ENCODE measurements at places on chromosomes 12 and 14.

DNA sequence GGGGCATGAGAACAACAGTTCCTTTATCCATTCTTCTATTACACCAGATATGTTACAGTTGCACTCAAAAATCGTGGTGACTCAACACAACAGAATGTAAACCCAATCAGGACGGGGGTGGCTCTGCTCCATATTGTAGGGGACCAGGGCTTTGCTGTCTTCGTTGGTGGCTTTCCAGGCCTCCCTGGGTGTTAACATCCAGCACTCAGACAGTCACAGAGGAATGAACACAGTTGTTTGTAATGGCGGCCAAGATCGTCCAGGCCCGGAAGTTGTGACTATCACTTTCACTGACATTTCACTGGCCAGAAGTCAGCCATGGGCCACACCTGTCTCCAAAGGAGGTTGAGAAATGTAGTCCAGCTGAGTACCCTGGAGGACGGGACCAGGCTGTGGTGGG is 204.1 kb downstream of the CACNA1C start:
- DNase-seq: no peak

DNA sequence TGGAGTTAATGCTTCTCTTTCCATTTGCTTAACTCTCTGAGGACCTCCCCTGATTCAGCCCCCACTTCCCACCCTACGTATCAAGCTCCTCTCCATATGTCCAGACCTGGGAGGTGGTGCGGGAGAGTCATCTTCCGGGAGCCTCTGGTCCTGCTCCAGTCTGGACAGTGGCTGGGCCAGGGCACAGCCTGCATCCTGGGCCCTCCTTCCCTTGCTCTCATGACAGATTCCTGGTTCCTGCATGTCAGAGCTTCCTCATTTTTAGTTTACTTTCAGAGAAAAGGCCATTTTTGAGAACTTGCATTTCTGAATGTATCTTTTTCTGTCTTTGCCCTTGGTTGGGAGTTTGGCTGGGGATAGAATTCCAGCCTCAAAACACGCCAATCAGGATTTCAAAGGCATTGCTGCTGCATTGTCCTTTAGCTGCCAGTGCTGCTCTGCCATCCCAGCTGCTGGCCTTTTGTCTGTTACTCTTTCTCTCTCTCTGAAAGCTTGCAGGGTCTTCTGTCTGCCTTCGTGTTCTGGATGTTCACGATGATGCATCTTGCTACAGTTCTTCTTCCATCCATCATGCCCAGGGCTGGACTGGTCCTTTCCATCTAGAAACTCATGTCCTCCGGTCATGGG is 54.7 kb downstream of the SLC6A12 start:
- DNase-seq: no peak

DNA sequence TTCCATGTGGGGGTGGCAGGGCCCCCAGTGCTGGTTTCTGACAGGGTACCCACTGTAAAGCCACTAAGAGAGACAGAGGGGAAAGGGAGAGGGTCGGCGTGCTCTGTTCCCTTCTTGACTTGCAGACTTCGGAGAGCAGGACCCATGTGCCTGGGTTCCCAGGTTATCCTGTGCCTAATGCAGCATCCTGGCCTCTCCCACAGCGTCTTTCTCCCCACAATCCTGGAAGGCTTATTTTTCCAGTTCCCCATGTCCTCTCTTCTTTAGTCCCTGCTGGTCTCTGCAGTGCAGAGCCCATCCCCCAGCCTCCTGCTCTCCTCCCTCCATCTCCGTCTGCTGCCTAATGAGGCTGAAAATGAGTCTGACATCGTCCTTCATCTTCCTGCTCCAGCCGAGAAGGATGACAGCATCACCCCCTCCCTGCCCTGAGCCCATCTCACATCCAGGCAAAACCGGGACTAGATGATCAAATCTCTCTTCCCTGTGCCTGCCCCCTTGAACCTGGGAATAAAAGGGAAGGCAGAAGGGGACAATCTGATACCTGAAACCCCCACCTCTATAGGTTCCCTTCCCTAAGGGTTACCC is 15.1 kb downstream of the CALCOCO1 start:
- no peak for DNase-seq

DNA sequence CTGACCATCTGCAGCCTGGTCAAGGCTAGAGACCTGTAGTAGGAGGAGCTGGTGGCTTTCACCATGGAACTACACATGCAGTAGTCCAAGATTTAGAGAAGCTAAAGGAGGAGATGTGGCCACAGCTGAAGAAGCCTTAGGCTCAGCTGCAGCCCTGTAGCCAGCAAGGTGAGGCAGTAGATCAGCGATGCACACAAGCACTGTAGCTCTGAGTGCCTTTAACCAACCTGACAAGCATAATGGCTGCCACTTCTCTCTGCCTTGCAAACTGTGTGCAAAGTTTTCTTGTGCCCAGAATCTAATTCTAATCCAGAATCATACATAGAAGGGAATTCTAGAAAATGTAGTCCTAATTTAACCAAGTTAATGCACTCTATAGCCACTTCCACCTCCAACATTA is 159.0 kb upstream of the ARID2 start:
- no peak for DNase-seq

DNA sequence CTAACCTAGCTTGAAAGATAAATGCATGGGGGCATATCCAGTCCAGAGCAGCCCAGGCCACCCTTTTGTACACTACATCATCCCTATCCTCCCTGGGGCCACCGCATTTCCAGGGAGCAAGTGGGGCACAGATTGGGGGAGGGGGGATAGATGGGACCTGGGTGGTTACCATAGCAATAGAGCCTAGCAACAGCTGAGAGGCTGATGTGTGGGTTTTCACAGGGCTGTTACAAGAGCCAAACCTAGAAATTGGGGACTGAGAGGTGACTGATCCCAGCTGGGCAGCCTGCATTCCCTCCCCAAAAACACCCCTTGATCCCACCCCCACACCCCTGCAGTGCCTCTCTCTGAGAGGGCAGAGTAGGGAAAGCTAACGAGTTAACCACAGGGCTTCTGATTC is 3.7 kb upstream of the ZNF384 start:
- DNase-seq: no peak

DNA sequence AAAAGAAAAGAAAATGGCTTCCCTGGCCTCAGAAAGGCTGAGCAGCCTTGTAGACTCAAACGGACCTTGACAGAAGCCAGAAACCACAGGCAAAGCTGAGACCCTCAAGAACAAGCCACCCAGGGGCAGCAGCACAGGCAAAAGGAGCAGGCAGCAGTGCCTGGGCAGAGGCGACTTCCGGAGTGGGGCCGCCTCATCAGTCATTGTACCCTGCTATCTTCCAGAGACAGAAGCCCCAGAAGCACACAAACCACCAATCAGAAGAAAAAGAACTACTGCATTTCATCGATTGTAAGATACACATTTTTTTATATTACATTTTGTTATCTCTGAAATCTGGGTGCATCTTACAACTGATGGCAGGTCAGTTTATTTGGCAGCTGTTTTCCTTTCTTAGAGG is 58.2 kb upstream of the ZFP36L1 start:
- no peak for DNase-seq

- DNase-seq: no peak
Measured at GRCh38 chr14:98684468-98684867, 587.5 kb downstream of the BCL11B start.

- no peak for DNase-seq
Measured at GRCh38 chr12:130970908-130971233, 17.2 kb downstream of the ADGRD1 start.

DNA sequence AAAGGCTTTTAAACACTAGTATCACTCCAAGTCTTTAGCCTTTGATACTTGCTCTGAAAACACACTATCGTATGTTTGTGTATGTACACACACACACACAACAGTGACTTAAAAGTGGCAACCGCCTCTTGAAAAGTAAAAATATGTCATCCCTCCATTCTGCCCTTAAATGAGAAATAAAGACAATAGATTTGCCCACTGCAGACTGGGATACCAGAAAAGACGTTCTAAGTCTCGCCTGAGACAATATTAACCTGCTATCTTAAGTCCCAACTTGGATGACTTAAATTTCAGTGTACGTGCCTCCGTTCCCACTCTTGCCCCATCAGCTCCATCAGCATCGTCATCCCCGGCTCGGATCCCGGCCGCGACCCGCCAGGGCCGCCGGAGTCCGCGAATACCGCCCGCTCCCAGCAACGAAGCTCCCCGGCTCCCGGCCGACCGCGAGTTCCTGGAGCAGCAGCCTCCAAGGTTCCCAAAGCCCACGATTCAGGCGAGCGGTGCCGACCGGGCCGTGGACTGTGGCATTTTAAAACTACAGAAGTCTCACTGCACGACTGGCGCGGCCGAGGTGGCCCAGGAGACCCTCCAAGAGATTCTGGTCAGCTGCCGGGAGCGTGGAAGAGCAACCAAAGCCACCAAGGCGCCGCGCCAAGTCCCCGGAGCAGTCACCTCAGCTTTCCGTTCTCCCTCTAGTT is 2.8 kb upstream of the ARID2 start:
- DNase-seq: peak; percentile 40

DNA sequence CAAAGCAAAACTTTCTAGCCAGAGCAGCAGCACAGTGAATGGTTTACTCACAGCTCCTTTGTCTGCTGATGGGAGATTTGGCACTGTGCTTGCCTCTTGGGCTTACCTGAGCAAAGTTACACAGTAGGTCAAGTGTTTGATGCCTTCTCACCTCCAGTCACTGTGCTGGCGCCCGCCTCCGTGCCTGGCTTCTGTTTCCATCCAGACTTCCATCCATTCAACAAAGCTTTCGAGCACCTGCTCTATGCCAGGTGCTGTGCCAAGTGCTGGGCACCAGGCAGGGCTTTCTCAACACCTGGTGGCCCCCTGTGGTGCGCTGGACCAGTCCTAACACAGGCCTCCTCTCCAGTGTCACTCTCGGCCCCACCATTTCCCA is 199.2 kb upstream of the EEA1 start:
- DNase-seq: no peak

- no peak for DNase-seq
Measured at GRCh38 chr12:131928080-131928710, 881 bp upstream of the PUS1 start.

GRCh38 chr14:22852940-22853767 is 16.8 kb downstream of the MMP14 start:
- DNase-seq: peak; percentile 93

DNA sequence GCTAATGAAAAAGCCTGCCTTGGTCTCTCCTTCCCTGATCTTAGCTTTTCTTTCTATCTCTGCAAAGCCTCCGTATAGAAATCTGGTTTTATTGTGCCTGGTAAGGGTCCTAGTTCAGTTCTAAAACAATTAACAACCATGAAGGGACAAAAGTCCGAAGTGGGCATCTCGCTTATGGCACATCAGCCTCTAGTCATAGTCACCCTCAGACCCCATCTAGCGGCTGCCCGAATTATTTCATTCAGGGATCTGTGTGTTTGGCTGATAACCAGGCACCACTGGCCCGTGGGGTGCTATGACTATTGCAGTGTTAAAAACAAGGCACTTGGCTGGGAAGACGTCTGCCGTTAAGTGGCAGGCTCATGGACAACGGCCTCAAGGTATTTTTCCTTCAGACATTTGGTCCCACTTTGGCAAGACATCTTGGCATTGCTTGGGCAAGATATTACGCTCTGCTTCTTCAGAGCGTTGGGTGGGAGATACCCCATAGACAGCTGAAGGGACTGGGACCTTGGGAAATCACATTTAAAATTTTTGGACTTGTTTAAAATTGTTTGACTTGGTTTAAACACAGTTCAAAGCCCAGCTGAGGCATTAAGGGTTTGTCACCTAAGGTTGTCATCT is 87.1 kb downstream of the SINHCAF start:
- DNase-seq: peak; percentile 63

- no peak for DNase-seq
Measured at GRCh38 chr14:74240794-74241651, 1.8 kb downstream of the VSX2 start.

DNA sequence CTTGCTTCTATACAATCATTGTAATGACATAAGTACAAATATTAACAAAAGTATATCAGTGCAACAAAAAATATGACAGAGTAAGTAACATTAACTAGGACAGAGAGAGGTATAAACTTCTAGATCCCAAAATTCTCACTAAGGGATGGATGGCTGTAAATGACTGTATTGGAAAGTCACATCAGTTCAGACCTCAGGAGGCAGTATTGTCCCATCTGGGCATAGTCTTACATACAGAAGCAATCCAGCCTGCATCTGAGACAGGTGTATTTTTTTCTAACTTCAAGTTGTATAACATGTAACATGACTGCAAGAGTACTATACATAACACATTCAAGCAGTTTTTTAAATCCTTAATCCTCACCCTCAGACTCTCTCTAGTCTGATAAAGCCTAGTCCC is 99.0 kb downstream of the GARIN6 start:
- no peak for DNase-seq

DNA sequence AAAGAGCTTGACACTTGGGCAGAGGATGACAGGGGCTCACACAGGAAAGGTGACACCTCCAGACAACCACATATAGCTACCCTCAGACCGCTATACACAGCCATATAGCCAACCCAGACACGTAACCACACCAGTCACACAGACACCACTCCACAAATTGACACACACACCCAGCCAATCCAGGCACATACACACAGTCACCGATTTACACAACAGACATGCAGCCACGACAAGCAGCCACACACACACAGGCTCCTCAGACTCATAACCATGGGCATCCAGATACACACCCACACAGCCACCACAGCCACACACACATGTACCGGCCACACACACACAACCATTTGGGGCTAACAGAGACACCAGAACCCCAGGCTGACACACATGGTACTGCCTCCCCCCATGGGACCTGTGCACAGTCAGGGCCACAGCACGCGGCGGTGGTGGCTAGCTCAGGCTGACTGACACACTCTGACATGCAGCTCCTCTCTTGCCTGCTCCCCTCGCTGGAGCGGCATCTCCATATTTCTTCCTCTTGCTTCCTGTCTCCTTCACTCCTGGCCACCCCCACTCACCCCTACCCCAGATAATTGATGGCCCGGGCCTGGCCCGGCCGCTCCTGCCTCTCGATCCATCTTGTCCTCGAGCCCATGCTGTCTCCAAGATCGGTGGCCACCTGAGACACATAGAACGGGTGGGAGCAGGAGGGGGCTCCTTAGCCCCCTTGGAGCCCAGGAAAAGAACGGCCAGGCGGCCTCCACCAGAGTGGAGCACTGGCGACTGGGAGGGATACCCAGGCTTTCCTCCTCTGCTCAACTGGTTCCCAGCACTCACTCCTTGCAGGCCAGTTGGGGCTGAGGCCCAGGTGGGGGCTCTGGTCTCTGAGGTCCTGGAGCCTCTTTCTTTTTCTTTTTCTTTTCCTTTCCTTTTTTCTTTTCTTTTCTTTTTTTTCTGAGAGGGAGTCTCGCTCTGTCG is 6.0 kb upstream of the SHMT2 start:
- DNase-seq: no peak

DNA sequence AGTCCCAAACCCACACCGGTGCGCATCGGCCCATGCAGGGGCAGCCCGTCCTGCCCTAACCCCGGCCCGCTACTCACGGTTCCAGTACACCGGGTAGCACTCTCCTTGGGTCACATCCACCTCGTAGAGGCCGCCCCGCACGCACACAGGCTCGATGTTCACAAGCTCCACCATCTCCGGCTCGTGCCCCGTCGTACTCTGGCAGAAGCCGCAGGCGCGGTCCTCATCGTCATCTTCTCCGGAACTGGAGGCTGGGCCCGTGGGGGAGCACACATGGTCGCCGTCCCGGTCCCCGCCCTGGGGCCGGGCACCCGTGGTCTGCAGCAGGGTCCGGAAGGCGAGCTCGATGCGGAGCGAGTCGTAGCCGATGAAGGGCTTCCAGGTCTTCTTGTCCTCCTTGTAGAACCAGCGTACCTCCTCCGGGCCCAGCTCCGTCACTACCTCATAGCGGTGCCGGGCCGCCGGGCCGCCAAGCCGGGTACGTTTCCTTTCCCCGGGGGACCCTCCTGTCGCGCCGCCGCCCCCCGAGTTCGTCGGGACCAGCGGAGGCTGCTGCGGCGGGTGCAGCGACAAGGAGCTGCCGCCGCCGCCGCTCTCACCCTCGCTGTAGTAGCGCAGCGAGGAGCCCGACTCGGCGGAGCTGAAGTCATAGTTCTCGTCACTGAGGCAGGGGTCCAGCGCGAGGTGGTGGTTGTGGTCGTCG is 788 bp downstream of the DDHD1 start:
- peak; percentile 74 for DNase-seq

Data from activated naive CD4-positive, alpha-beta T cell treated with Interleukin-2 at 50 U/mL for 16 hours (primary cell).